ENCODE measurements at places on chromosomes 1 and 21. TPM values are rescaled to one million over a fixed set of nuclear protein-coding genes. Genes with fewer than 3 reads are reported as not detected.

Gene TRIM45
- 6.0 TPM for total RNA-seq

Gene SCMH1
- 18.0 TPM for total RNA-seq

Gene KAZN
- 1.7 TPM for total RNA-seq

Gene C1orf87
- total RNA-seq = not detected

Gene PDZK1
- total RNA-seq = 2.0 TPM

Gene RPTN
- not detected for total RNA-seq

Gene PRKAA2
- 4.0 TPM for total RNA-seq

Gene CLSTN1
- 24.3 TPM for total RNA-seq

Gene KRTAP12-2
- total RNA-seq = not detected

Gene DIRAS3
- 346 TPM for total RNA-seq

Gene GJA5
- not detected for total RNA-seq

Gene WNT3A
- total RNA-seq = not detected

Gene ACOT11
- 4.7 TPM for total RNA-seq

Gene ITPKB
- total RNA-seq = 2.3 TPM

Gene INSRR
- not detected for total RNA-seq

Gene TEDDM1
- not detected for total RNA-seq

Gene RXFP4
- not detected for total RNA-seq

Gene IVL
- not detected for total RNA-seq

Gene PTPRC
- total RNA-seq = 3.1 TPM

Gene CLCA1
- total RNA-seq = not detected

Gene FCGR3A
- not detected for total RNA-seq

Gene LAD1
- 0.67 TPM for total RNA-seq

Gene REN
- total RNA-seq = not detected

Gene ARV1
- total RNA-seq = 61.1 TPM

Gene FNDC10
- total RNA-seq = not detected

Gene RORC
- 0.14 TPM for total RNA-seq

Gene S100A12
- not detected for total RNA-seq

Gene CCDC185
- total RNA-seq = not detected
